T-helper 1 cell (primary cell): ENCODE measurements at places on chromosomes 1 and 21.

- DNase-seq, result no peak
Observed at GRCh38 chr1:99658031-99658290, 12.0 kb downstream of the PALMD start.

DNA sequence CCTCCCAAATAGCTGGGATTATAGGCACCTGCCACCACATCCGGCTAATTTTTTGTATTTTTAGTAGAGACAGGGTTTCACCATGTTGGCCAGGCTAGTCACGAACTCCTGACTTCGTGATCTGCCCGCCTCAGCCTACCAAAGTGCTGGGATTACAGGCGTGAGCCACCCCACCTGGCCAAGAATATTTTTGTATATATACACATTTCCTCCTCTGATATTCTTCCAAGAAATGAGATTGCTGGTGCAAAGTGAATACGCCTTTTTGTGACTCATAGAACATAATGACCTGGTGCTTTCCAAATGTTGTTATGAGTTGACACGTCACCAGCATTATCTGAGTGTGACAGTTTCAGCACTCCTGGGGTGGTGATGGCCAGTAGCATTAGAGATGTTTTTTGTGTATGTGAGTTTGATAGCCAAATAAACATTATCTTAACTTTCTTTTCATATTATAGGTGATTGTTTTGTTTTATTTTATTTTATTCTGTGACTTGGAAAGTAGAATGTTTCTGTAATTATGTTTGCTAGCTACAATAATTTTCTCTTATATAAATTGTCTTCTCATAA, 54.9 kb downstream of the KCNK1 start:
- no peak for DNase-seq

DNA sequence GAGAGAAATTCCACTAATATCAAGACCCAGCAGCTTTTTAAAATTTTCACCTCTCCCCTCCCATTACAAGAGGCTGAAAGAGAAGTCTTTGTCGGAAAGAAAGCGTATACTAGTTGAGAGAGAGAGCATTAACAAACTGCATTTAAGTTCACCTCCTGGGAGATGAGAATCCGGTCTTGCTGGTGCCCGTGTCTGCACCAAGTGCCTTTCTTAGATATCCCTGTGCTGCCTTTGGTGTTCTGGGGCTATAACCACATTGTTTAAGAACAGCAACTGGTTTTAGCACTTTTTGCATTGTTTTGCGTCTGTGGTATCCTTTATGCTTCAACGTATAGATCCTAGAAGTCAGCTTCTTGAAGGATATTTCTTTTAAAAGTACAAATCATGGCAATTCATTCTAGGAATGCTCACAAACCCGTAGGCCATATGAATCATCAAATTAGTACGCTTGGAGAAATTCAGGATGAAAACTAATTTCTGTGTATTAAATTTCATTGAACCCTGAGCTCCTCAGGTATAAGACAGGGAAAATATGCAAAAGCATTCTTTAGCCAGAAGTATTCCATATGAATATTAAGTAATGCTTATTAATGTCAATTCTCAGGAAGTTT, 3.4 kb upstream of the RPE65 start:
- DNase-seq, result no peak

DNA sequence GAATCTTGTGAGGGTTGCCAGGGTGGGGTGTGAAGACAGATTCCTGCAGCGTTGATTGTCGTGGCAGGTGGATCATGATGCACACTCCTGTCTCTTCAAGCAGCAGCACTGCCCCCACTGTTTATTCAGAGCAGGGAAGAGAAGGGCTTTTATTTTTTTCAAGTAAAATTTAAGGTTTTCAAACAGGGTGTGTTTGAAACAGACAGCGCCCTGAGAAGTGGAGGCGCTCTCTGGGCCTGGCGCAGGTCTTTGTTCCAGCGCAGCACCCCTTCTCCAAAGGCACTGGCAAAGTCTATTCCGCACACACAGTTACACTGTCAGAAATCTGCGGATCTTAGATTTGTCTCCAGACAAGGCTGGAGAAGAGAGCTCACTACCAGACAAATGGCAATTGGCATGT, 7.0 kb downstream of the C1orf53 start:
- DNase-seq, result no peak

GRCh38 chr21:44975720-44976555, 36.1 kb downstream of the SLX9 start:
- DNase-seq, result no peak

DNA sequence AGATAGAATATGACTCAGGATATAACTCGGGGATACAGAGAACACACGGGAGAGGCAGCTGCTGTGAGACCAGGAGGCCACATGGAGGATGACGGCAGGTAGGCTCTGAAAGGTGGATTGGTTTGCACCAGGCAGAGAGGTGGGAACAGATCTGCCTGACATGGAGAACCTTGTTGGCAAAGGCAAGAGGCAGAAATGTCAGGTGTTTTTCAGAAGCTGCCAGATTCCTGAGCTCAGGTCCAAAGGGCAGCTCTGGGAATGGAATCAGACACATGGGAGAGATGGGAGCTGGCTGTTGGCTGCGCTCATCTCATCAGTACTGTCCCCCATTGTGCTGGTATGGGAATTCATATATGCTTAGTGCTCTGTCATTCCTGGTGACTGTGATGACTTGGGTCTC, 19.2 kb downstream of the SYT6 start:
- no peak for DNase-seq

DNA sequence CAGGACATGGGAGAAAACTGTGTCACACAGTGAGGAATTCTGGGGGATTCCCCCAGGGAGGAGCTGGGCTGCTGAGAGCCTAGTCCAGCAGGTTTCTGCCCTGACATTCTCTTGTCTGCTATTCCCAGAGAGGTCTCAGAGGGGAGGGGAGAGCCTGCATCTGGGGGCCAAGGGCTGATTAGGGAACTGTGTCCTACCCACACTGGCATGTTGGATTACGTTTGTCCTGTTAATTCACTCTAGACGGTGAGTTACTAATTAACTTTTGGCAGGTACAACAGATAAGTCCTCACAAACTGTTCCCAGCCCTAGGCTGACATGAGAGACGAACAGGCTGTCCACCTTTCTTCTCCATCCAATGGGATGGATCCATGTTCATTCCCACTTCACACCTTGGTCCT, 2.6 kb upstream of the SH3BGRL3 start:
- DNase-seq, result no peak

- no peak for DNase-seq
Observed at GRCh38 chr21:28991861-28992525, 684 bp downstream of the LTN1 start.

DNA sequence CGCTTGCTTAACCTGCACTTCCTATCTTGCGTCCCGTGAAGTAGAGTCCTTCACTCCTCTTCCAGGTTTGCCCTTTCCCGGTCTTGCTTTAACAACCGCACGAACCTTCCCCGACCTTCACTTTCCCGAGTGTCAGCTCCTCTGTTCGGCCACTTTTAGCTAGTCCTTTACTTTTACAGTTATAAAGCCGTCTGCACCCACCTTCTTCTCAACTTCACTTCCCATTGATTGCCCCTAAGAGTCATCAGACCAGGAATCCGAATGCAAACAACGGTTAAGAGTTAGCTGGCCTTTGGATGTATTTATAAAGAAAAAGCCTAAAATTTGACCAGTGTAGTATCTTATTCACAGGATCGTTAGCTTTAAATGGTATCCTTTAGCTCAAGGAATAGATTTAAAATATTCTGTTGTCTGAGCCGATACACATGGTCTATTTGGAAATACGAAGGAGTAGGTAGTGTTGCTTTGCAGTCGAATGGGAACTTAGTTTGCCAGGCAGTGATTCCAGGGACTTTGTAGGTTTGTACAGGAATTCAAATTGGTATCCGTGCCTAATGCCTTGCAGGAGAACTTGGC, 1.4 kb downstream of the PPP2R5A start:
- DNase-seq, result no peak

DNA sequence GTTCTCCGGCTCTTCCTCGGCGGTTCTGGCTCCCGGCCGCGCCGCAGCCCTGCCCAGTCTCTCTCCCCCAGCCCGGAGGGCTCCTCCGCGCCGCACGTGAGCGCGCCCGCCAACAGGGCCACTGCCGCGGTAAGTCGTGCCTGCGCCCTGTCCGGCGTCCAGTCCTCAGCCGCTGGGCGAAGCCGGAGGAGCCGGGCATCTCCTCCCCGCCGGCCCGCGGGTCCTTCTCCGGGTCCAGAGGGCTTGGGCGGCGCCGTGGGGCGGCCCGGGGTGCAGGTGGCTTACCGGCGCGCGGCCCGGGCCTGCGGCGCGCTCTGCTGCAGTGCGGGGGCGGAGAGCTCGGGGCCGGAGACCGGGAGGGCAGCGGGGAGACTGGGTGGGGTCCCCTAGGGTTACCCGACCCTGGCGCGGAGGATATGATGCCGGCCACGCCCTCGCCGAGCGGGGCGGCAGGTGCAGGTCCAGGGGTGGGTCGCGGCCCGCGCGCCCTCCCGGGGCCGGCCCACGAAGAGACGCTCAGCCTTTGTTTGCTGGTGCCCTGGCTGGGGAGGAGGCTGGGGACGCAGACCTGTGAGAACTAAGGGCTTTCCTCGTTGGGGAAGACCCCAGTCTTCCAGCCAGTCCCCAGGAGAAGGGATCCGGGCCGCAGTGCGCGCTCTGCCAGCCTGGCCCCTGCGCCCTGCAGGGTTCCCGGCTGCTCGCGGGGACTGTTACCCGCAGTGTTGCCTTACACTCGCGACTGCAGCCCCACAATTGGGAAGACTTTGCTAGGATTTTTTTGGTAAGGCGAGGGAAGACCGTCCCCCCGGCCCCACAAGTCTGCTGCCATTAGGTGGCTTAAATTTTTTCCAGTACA, at the start of gene DOP1B:
TSS of gene DOP1B (plus strand) at position 10 of the 856 bp plus-strand sequence. CDS start 7,910 bp downstream, outside the sequence.
- no peak for DNase-seq

DNA sequence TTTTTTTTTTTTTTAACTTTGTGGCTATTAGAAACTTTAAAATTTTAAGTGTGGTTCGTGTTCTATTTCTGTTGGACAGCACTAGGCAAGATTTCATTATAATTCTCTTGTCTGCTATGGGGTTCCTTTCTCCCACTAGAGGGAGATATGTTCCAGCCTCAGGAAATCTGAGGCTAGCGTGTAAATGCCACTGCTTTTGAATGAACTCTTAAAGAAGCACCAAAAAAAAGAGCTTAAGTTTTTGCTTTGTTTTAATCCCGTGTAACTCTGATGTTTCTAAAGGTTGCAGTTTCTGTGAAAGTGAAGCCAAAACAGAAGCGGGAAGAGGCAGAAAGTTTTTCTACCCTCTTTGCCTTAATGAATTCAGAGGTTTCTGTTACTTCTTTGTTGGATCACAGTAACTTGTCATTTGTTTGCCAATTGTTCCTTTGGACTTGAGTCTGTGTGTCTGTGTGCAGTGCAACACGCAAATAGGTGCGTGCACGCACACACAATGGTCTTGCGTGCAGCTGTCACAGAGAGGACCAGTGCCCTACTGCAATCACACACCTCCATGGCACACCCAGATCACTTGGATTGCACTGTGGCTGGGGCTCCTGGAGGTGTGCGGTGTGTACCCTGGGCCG, 32.3 kb downstream of the HHAT start:
- DNase-seq, result peak; percentile 10

GRCh38 chr1:241717975-241718374, 65.9 kb downstream of the WDR64 start:
- DNase-seq, result no peak

DNA sequence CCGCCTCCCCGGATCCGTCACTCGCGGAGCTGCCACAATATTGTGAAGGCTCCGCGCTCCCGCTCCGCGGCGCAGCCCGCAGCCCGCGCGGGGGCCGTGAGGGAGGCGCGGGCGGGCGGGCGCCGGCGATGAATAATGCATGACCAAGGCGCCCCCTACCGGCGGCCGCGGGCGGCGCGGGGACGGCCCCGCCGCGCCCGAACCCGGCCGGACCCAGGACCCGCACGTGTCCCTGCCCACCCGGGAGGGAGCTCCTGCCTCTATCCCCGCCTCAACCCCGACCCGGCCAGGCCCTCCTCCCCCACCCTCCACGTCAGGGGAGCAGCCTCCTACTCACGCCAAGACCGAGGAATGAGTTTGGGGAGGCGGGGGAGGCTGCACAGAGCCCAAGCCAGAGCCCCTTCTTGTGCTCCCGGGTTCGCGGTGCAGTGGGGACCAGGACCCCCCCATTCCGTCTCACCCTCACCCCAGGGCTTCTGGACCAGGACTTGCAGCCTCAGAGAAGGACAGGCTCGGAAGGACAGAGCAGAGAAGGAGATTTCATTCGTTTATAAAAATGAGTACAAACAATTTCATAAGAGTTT, 70.8 kb upstream of the CASZ1 start:
- DNase-seq, result peak; percentile 38

DNA sequence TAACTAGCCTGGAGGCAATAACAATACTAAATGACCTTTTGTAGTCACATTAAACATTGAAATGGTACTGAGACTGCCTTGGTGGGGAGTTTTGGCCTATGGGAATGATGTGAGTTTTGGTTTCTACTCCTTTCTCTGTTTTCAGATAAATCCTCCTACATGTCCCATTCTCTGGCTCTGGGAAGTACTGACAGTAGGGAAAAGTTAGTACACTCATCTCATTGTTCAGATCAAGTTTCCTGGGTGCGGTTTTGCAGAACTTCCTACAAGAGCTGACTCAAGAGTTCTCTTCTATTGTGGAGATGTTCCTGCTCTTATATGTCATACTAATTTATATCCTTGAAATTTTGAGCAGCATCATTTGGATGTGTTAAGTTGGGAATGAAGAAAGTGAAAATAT, 74.2 kb upstream of the MACF1 start:
- no peak for DNase-seq

GRCh38 chr1:178066296-178066907, 27.5 kb upstream of the RASAL2 start:
- no peak for DNase-seq

GRCh38 chr1:54135436-54136120, 17.2 kb downstream of the CDCP2 start:
- DNase-seq, result no peak

GRCh38 chr21:34827445-34828235, 158.8 kb downstream of the CLIC6 start:
- no peak for DNase-seq

GRCh38 chr1:188017921-188018320, 1189.2 kb downstream of the PLA2G4A start:
- no peak for DNase-seq

- no peak for DNase-seq
Observed at GRCh38 chr1:2925291-2925690, 96.0 kb upstream of the ACTRT2 start.

DNA sequence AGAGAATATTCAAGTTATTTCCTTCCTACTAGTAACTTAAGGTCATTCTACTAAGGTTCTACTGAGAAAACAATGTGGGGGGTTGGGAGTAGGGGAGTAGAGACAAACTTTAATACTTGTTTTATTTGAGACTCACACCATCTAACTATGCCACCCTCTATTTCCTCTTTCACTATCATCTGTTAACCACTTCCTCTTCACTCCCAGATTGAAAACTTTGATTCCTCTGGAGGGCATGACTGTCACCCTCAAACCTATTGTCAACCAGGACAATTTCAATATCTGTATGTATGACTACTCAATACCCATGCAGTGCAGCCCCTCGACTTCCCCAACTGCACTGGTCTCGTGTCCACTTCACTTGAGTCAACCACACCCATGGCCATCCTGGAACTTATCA, 165.6 kb upstream of the POGK start:
- no peak for DNase-seq
